NCI-H510A (cell line): ENCODE measurements at places on chromosomes 7 and 10.

GRCh38 chr10:49076741-49077521 is 38.4 kb downstream of the VSTM4 start:
- DNase-seq, result no peak

DNA sequence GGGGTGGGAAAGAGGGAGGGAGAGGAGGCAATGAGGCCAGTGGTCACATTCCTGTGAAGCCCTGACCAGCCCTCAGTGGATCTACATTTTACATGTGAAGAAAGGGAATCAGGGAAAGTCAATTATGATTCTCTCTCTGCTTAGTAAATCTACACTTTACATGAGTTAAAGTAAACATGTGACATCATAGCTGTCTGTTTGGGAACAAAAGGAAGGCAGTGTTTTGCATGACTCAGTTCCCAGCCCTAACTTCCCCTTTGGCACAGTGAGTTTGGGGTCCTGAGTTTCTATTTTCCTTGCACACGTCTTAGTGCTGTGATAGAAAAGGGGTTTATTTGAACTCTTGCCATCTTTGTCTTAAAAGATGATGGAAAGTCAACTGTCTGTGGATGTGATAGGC is 615.1 kb downstream of the SDK1 start:
- no peak for DNase-seq

- DNase-seq, result no peak
Observed at GRCh38 chr7:19016140-19016539, 101.3 kb downstream of the TWIST1 start.

DNA sequence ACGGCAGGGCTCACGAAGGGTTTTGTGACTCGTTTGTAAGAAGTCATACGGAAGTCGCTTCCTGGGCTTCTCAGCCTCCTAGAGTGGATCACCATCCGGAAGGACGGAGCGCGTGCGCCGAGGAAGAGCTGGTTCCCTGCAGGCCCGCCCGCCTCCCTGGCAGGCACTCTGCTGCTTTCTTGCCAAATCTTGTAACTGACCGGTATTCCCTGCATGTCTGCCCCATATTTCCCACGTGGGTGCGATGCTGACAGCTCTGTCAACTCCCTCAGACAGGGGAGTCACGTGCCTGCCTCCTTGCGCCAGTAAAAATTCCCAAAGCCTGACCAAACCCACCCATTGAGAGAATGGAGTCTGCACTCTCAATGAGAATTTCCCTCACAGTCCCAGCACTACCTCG is 12.7 kb downstream of the SHH start:
- no peak for DNase-seq

DNA sequence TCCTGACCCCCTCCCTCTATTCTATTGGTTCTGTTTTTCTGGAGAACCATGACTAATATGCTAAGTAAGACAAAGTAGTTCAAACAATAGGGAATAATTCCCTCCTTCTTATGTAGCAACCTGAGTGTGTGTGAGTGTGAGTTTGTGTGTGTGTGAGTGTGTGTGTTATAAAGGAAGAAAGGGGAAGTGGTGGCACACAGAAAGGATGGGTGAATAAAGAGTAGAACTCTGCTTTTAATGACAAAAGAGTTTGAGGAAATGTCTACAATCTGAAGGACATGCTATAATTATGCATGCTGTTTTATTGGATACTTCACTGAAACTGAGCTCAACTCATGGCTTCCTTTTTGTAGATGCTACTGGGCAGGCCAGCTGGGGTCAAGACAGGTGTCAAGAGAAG is 489.5 kb downstream of the REEP3 start:
- no peak for DNase-seq
